ENCODE measurements at places on chromosomes 16 and 17.

- DNase-seq: no peak
Observed at GRCh38 chr17:6495450-6496115, 51.3 kb downstream of the PIMREG start.

DNA sequence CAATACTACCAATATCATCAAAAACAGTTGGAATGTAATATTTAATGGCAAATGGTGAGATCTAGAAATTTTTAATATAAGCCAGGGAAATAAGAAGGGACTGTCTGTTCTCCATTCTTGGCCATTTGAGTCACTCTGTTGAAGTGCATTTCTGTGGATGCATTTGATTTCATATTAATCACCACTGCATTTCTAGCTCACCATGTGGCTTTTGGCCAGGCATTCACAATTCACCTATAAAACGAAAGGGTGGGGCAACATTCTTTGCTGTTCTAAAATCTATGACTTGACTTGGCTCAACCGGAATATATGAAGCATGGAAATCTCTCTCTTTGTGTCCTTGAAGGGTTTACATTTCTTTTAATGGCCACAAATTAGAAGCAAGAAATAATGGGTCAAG, 483.0 kb downstream of the SLC39A11 start:
- no peak for DNase-seq

- DNase-seq: no peak
Observed at GRCh38 chr16:56226187-56226586, 34.9 kb downstream of the GNAO1 start.

GRCh38 chr17:7462474-7463371, 16.7 kb downstream of the ZBTB4 start:
- DNase-seq: no peak
